ENCODE measurements at places on chromosomes 6 and 20.
A peak's percentile ranks its signal among the peaks of the same experiment; 100 is the strongest.

- DNase-seq, result no peak
These were observed 25.3 kb upstream of the TAAR1 start for GRCh38 chr6:132684272-132684671.

DNA sequence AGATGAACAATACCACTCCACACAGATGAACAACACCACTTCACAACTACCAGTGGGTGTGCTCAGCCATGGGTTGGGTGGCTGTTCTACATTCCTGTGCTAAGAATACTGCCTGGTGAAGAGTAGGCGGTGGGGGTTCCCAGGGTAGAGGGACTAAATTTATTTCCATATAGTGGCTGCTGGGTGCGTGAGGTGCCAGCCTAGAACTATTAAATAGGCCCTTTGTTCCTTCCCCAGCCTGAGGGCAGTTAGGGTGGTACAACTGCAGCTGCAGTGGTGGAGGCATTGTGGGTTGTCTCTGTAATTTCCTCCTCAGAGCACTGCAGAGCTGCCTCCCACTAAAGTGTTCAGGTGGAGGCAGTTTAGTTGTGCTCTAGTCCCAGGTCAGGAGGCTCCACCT is 618.4 kb downstream of the MMUT start:
- DNase-seq, result no peak

DNA sequence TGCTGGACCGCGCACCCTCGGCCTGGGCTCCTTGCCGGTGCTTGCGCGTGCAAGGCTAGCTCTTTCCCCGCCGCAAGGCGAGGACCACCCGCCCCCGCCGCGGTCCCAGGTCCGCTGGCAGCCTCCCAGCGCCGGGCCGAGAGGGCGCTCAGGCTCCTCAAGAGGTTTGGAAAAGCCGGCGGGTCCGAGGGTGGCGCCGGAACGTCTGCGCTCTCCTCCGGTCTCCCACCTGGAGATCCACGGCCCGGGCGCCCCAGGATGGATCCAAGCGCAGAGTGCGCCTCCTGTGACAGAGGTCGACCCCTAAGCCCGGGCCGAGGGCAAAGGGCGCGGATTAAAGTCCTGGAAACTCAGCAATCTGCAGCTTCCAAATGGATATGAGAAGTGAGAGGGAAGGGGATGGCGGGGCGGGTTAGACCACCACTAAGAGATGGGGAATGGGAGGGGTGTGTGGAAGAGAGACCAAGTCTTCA is 575 bp upstream of the MICAL1 start:
- DNase-seq, result no peak

- DNase-seq, result no peak
These were observed 77.5 kb downstream of the CAP2 start for GRCh38 chr6:17470938-17471327.

GRCh38 chr20:43541214-43541613 is 17.6 kb upstream of the SGK2 start:
- no peak for DNase-seq

- no peak for DNase-seq
These were observed 161.8 kb upstream of the AGPAT4 start for GRCh38 chr6:161435748-161436070.

- no peak for DNase-seq
These were observed 289.9 kb downstream of the KIF16B start for GRCh38 chr20:16283307-16283706.

DNA sequence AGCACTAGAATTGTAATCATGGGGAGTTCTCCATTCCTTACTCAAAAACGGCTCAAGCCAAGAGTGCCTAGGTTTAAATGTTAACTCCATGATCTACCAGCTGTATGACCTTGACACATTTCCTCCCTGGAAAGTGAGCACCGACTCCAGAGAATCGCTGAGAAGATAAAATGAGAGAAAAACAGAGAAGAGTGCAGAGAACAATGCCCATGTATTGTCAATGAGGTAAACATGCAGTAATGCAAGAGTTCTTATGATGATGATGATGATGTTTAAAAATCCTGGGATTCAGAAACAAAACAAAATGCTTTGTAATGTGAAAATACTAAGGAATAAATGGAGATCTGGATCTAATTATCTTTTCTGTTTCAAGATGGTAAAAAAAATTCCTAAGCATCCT is 64.8 kb upstream of the BEND6 start:
- DNase-seq, result no peak

- DNase-seq, result no peak
These were observed 32.1 kb upstream of the BMP6 start for GRCh38 chr6:7693827-7694226.

GRCh38 chr20:59117526-59117925 is 46.1 kb upstream of the ZNF831 start:
- no peak for DNase-seq

DNA sequence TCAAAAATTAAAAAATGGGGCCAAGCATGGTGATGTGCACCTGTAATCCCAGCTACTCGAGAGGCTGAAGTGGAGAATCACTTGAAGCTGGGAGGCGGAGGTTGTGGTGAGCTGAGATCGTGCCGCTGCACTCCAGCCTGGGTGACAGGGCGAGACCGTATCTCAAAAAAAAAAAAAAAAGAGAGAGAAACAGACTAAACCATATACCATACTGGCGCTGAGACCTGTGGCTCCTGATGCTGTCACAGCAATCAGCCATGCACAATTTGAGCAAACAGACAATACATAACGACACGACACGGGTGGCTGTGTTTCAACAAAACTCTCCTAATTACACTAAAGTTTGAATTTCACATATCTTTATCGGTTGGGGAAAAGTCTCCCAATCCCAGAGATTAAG is 14.9 kb upstream of the CBFA2T2 start:
- DNase-seq, result no peak

GRCh38 chr20:41268402-41268801 is 49.1 kb downstream of the ZHX3 start:
- no peak for DNase-seq

GRCh38 chr6:161544801-161545480 is 271.1 kb upstream of the AGPAT4 start:
- no peak for DNase-seq

GRCh38 chr6:160069459-160069858 is 52.2 kb upstream of the SLC22A1 start:
- no peak for DNase-seq

DNA sequence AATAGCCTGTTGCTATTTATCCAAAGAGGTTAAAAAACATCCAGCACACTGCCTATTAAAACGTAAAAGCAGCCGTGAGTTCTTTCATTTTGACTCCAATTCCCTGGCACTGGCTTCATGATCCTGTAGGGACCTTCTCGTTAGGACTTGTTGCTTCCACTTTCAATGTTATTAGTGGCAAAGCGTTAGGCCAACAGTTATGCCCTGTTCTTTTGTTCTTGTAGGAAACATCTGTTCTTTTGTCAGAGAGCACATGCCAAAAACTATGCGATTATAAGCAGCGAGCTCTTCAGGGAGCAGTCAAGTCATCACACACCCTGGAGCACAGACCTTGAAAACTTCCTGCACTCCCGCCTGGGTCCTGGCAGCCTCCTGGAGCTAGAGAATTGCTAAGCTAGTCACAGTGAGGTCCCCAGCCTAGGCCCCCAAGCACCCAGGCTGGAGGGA is 609.5 kb upstream of the ARID1B start:
- peak; percentile 1 for DNase-seq

- no peak for DNase-seq
These were observed 31.4 kb downstream of the IGF2R start for GRCh38 chr6:160000280-160000704.

DNA sequence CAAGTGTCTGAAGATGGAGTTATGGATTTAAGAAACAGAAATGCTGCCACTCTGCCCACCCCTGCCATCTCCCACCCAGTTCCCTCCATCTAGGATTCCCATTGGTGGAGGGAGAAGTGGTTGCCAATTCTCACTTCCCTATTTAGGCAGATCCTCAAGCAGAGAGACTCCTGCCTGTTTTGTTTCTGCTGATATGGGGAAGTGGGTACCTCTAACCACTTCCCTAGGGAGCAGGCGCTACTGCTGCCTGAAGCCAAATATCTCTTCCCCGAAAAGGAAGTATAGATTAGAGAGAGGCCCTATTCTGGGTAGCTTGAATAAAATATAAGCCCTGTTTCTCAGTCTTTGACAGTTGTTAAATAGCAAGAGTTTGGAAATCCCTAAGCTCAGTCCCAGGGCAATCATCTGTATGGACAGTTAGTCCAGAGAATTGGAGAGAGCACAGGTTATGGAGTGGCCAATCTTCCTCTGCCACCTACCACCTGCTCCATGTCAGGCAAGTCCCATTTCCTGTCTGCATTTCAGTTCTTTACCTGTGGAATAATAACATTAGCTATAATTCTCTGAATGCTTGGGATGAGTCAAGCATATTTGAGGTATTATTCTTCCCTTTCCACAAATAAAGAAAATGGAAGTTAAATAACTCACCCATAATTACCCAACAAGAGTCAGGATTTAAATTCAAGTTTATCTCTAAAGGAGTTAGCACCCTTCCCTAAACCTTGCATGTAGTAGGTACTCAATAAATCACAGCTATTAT is 2.6 kb upstream of the ADGB start:
- no peak for DNase-seq

DNA sequence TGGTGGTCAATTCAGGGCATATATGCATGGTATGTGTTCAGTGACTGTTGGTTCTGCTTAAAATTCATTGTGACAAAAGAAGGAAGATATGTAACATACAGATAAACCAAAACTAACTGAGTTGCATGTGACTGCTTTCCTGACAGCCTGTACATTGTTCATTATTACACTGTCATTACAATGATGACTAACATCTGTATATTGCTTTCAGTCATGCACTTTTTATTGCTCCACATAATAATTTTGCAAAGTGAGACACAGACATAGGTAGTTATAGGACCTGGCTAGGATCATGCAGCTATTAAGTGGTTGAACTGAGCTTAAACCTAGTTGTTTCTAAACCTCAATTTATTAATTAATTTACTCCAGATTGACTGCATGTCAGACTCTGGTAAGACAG is 703.2 kb downstream of the HDGFL1 start:
- DNase-seq, result no peak

DNA sequence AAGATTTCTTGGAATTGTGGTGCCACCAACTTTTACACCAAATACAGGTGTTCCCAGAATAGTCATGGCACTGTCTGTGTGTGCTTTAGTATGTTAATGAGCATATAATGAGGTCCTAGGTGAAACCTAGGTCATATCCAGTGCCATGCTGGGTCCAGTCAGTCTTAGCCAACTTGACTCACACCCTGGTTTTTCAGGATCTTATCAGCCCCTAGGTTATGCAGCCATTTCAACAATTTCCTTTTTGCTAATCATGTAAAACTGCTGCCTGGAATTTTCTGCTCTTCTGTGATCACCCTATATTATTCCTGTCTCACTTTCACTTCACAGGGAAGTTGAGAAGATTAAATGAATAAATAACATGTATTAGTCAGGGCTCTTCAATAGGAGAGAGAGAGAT is 23.7 kb downstream of the SDHAF4 start:
- no peak for DNase-seq

DNA sequence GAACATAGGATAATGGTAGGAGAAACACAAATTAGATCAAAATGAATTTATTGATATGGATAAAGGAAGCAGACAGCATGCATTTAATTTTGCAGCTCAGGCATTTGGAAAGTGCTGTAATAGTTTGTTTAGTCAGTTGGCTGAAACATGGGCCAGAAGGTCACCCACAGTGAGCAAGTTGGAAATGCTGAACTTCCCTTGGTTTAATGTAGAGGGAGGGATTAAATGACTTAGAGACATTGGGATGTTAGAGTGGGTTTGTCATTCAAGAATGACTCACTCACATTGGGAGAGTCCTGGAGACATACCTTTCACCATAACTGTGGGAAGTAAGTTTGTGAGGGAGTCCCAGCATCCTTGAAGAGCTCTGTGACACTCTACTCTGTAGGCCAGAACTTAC is 231.5 kb upstream of the PLCB4 start:
- DNase-seq, result no peak
